ENCODE measurements at places on chromosomes 2 and 18. TPM values are rescaled to one million over a fixed set of nuclear protein-coding genes. Genes with fewer than 3 reads are reported as not detected.

Gene TGFA
- polyA plus RNA-seq: 3.0 TPM

Gene KCNE4
- not detected for polyA plus RNA-seq

Gene CFAP65
- polyA plus RNA-seq: not detected

Gene PRSS56
- polyA plus RNA-seq: not detected

Gene TPRKB
- 69.0 TPM for polyA plus RNA-seq

Gene IL1F10
- polyA plus RNA-seq: not detected

Gene TMEM163
- 0.45 TPM for polyA plus RNA-seq

Gene MAL
- 50.4 TPM for polyA plus RNA-seq

- DNase-seq: no peak
Observed at GRCh38 chr2:114082731-114083433, 193.0 kb downstream of the ACTR3 start.

DNA sequence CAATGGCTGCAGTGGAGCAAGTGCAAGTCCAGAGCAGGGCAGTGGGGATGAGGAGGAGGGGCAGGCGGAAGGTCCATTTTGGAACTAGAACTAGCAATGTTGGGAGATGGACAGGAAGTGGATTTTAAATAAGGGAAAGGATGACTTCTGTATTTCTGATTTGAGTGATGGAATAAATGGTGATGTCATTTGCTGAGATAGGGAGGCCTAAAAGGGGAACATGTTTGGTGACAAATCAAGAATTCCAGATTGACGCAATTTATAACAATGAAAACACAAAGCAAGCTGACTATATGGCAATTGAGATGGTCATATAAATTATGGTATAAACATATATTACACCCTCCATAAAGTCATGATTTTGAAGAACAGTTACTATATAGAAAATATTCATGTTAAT lies 209.3 kb downstream of the SS18 start:
- no peak for DNase-seq

- DNase-seq: no peak
Observed at GRCh38 chr18:43159086-43159770, 43.7 kb upstream of the RIT2 start.

DNA sequence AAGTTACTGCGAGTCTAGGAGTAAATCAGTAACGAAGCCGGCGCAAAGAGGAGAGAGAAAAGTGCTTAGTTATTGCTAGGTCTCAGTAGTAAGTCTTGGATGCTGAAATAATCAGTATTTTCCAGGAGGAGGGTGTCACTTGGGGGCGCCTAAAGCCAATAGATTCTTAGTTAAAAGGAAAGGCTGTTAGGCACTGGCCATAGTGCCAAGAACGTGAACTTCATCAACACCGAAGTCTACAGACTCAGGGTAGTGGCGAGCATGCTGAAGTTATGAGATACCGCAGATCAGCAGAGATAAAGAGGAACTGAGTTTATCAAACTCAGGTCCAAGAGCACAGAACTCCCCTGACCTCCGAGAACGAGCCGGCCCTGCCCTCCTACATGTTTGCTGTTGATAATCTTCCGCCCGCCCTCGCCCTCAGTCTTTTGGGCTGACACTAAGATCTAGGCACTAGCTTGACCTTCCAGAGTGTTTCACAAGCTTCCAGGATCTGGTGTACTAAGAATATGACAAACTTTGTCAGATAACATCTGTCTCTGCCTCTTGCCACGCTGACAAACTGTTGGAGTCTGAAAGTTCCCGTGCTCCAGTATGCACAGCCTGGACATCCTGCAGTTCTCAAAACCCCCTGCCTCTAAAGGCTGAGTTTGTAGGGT lies 49.2 kb downstream of the CYB5A start:
- no peak for DNase-seq

GRCh38 chr18:59606193-59607077 lies 90.8 kb downstream of the CCBE1 start:
- no peak for DNase-seq

- no peak for DNase-seq
Observed at GRCh38 chr2:14941151-14941631, 308.7 kb downstream of the LRATD1 start.

- DNase-seq: no peak
Observed at GRCh38 chr2:238169708-238170251, 11.0 kb downstream of the ERFE start.

GRCh38 chr2:168694173-168694572 lies 108.3 kb upstream of the NOSTRIN start:
- DNase-seq: no peak

GRCh38 chr2:224286923-224287322 lies 115.0 kb downstream of the FAM124B start:
- no peak for DNase-seq

GRCh38 chr2:116917196-116917595 lies 897.3 kb upstream of the DDX18 start:
- DNase-seq: no peak

DNA sequence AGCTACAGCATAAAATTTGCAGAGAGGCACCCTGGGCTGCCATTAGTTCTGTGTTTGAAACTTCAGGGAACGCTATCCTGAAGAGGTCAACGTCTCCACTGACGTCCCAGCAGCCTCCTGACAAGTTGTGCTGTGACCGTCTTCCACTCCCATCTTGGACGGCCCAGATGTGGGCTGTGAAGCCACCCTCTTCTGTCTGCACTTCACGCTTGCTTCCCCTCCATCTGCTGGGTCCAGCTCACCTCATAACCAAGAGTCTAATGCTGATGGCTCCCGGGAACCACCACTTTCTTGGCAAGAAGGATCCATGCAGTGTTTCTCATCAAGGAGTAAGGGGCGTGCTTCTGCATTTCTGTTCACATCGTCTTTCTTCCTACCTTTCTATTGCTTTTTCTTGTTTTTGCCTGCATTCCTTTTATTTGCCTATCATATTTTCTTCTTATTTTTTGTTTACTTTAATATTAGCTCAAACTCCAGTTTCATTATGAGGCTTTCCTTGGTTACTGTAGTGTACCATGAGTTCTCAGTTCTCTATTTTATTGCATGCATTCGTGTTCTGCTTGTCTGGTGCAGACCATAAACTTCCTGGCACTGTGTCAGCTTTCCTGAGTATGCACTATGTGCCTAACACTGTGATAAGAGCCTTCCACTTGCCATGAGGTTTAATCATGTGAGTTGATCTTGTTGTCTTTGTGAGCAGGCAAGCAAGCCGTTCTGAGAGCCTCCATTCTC lies 631.8 kb upstream of the RAB6C start:
- DNase-seq: no peak

DNA sequence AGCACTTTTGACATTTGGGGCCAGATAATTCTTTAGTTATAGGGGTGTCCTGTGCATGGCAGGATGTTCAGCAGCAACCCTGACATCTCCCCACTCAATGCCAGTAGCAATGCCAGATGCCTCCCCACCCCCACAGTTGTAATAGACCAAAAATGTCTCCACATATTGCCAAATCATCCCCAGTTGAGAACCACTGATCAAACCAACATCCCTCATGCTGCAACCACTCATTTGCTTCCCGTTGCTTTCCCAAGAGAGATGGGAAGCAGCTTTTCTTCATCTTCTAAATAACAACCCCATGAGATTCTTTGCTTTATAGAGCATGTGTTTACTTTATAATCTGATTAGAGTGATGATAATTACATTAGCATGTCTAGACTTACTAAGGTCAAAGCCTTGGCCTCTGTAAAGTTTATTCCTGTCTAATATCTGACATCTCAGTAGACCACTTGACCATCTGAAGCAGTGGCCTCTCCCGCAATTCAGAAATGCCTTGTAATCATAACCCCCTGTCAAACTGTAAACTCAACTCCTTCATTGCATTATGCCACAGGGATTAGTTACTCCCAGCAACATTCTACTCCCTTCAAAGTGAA lies 28.7 kb upstream of the C1D start:
- no peak for DNase-seq

- no peak for DNase-seq
Observed at GRCh38 chr2:20671036-20671735, 4.2 kb downstream of the GDF7 start.

DNA sequence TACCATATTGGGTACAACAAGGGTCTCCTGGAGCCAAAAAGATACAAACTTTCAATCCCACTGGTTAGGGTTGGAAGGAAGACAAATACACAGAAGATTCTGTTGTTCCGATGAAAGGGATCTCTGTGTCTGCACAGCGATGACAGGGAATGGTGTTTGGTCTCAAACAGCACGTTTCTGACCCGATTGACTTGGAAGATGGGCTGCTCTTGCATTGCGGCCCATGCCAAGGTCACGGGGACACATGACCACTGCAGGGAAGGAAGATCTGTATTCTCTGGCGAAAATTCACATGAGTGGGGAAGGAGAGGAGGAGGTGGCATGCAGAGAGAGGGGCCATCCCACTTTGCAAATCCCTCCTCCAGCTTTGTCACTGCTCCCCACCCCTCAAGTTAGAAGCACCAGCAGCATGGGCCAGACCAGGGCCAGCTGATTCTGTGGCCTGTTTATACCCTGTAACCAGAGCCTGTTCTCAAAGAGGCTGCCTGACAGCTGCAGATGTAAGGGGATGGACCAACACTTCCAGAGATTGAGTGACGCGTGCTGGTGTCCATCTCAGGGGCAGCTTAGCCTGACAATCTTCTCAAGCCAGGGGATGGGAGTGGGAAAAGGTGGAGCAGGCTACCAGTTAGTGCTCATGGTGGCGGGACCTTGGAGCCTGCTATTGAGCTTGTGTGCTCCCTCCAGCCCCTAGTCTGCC lies 57.2 kb downstream of the TNP1 start:
- no peak for DNase-seq
